EL (cell line): ENCODE measurements at places on chromosomes 7 and 10.

- no peak for DNase-seq
Observed at GRCh38 chr7:143399642-143400041, 9.0 kb downstream of the EPHA1 start.

- DNase-seq = peak; percentile 50
Observed at GRCh38 chr10:77566914-77567566, 70.6 kb downstream of the KCNMA1 start.

DNA sequence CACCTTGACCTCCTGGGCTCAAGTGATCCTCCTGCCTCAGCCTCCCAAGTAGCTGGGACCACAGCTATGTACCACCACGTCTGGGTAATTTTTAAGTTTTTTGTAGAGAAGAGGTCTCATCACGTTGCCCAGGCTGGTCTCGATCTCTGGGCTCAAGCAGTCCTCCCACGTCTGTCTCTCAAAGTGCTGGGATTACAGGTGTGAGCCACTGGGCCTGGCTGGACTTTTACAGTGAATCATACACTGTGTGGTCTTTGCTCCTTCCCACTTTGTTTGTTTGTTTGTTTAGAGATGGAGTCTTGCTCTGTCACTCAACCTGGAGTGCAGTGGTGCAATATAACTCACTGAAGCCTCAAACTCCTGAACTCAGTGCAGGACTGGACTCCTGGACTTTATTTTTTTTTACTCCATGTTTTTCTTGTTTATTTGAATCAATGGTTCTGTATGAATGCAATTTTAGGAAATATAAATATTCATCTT, 12.5 kb downstream of the PPIA start:
- DNase-seq = no peak

DNA sequence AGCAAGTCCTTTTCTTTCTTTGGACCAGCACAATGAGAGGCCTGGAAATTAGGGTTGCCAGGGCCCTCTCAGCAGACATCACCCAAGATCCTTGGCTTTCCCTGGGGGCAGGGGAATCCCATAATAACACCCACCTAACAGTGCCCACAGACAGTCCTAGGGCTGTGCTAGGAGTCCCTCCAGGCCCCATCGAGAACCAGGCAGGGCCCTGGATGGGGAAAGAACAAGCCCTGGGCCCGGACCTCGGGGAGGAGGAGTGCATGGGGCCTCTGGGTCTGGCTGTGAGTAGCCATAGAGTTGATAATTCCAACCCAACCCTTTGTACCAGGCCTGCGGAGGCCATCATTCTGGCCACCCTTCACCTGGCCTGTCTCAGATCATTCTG, 201.2 kb upstream of the ZMIZ1 start:
- no peak for DNase-seq

GRCh38 chr7:128041203-128041602, 10.0 kb upstream of the LRRC4 start:
- DNase-seq = peak; percentile 89
